ENCODE measurements at places on chromosomes 3 and 15. TPM values are rescaled to one million over a fixed set of nuclear protein-coding genes. Genes with fewer than 3 reads are reported as not detected.

The HYKK gene
- 1.7 TPM for total RNA-seq

The NLGN1 gene
- total RNA-seq, result 2.3 TPM

The SPSB4 gene
- total RNA-seq, result not detected

The GRM2 gene
- 0.07 TPM for total RNA-seq

The SLC9A9 gene
- total RNA-seq, result 6.6 TPM

The ATP13A4 gene
- 0.36 TPM for total RNA-seq

The PYGO1 gene
- 10.1 TPM for total RNA-seq

The P3H2 gene
- 23.8 TPM for total RNA-seq

The CCR8 gene
- not detected for total RNA-seq

The DUOXA2 gene
- not detected for total RNA-seq

The EDC3 gene
- total RNA-seq, result 23.5 TPM

The TMEM212 gene
- total RNA-seq, result not detected

The SLC28A2 gene
- total RNA-seq, result not detected

The MNS1 gene
- total RNA-seq, result 0.30 TPM

The CILP gene
- 0.07 TPM for total RNA-seq

The MAGI1 gene
- 41.3 TPM for total RNA-seq

The UROC1 gene
- total RNA-seq, result not detected
